ENCODE measurements at places on chromosomes 13 and 19.

- no peak for DNase-seq
These were observed 41.4 kb upstream of the FGF14 start for GRCh38 chr13:102443249-102443648.

- no peak for DNase-seq
These were observed 15.2 kb downstream of the PLEKHF1 start for GRCh38 chr19:29680447-29680846.

DNA sequence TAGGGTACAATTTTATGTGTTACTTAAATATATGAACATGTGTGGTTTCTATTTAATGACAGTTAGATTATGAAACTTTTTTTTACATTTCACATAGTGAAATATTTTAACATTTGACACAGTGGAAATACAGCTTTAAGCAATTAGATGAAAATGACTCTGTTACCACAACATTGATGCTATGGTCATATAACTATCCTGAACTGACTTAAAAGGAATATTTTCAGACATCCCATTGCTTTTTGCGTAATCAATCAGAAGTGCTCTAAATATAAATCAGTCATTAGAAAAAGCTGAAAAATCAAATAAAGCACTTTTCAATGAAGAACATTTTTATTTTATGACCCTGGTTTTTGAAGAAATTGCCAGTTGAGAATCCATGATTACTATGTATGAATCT is 80.3 kb downstream of the UFM1 start:
- DNase-seq = no peak

DNA sequence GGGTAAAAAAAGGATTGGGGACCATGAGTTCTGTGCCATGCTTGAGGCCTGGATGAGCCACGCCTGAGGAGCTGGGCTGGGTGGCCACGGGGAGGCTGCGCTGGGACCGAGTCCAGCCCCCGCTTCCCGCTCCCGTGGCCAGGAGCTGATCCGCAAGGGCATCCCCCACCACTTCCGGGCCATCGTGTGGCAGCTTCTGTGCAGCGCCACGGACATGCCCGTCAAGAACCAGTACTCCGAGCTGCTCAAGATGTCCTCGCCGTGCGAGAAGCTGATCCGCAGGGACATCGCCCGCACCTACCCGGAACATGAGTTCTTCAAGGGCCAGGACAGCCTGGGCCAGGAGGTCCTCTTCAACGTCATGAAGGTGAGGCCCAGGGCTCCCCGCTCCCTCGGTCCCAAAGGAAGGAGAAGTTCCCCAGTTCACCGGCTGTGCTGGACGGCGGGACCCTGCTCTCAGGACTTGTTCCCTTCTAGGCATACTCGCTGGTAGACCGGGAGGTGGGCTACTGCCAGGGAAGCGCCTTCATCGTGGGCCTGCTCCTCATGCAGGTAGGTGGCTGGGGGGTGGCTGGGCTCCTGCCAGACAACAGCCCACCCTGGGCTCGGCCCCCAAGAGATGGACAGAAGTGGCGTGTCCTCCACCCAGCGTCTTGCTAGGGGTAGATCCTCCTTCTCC is 18.9 kb downstream of the EVI5L start:
- peak; percentile 45 for DNase-seq

GRCh38 chr13:78420814-78421213 is 182.5 kb downstream of the POU4F1 start:
- no peak for DNase-seq

- no peak for DNase-seq
These were observed 143.0 kb downstream of the CACNA1A start for GRCh38 chr19:13363245-13363644.

DNA sequence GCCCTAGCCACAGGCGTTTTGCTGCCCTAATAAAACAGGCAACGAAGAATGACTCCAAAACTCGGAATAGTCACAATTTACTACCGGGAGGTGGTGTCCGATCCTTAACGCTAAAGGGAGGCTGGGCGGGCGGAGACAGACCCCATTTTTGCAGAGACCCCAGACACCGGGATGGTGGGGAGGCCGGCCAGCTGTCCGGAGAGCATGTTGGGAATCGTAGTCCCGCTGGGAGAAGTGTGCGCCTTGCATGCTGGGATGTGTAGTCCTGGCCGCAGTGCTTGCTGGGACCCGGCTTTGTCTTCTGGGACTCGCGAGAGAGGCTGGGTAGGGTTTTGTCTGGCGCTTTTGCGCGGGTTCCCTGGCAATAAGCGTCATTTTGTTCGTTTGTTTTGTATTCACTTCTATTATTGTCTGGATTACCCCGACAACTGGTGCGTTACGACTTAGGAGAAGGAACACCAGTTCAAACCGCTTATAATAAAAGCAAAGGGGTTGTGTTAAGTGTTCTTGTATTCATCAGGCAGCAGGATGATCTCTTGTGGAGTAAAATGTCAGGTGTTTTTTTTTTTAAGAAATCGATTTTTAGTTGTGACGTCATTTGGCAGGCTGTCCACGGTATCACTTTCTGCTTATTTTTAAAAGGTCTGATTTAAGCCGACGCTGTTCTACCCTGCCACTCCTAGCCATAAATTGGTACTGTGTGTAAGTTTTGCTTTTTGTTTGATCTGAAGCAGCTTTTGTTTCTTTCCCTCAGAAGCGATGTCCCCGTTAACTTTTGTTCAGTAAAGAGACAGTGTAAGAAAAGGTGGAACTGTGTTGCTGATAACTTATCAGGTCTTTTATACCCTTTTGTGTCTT is 676 bp upstream of the HSPH1 start:
- peak; percentile 96 for DNase-seq

GRCh38 chr13:98216135-98216565 is 39.1 kb upstream of the RNF113B start:
- DNase-seq = no peak

- peak; percentile 86 for DNase-seq
These were observed 9.0 kb downstream of the ABHD8 start for GRCh38 chr19:17294051-17294891.

DNA sequence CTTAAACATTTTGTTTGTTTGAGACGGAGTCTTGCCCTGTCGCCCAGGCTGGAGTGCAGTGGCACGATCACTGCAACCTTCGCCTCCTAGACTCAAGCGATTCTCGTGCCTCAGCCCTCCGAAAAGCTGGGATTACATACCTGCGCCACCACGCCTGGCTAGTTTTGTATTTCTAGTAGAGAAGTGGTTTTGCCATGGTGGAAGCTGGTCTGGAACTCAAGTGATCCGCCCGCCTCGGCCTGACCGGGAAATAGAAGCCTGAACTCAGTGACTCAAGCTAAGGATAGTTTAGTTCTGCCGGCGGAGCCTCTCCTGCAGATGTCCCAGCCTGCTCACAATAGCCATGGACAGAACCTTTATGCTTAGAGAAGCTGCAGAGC is 53.0 kb upstream of the ZNF254 start:
- no peak for DNase-seq

DNA sequence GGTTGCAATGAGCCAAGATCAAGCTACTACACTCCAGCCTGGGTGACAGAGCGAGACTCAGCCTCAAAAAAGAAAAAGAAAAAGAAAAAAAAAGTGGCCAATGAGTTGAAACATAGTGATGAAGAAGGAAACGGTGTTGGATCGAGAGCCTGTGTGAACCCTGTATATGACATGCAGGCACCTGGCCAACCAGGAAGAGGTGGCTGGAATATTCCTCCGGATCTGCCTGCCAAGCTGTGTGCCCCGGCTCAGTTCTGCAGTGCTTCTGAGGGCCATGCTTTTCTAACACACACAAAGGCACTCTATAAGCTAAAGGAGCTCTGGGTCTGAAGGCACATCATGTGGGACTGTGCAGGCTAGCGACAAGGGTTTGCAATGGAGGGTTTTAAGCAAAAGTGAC is 3.7 kb upstream of the ZNF444 start:
- no peak for DNase-seq

DNA sequence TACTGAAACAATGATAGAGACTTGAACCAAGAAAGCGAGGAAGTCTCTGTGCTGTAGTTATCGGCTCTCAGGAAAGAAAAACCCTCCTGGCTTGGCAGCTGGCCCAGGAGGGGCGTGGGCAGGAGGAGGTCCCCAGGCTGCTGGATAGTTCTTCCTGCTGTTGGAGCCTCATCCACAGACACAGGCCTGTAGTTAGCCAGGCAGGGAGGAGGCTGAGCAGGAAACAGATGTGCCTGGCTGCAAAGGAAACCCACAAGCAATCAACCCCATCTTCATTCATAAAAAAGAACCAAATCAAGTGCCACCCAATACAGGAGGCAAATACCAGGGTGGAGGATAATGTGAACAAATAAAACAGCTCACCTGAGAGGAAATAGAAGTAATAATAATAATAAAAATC is 86.2 kb downstream of the IRS2 start:
- DNase-seq = no peak

DNA sequence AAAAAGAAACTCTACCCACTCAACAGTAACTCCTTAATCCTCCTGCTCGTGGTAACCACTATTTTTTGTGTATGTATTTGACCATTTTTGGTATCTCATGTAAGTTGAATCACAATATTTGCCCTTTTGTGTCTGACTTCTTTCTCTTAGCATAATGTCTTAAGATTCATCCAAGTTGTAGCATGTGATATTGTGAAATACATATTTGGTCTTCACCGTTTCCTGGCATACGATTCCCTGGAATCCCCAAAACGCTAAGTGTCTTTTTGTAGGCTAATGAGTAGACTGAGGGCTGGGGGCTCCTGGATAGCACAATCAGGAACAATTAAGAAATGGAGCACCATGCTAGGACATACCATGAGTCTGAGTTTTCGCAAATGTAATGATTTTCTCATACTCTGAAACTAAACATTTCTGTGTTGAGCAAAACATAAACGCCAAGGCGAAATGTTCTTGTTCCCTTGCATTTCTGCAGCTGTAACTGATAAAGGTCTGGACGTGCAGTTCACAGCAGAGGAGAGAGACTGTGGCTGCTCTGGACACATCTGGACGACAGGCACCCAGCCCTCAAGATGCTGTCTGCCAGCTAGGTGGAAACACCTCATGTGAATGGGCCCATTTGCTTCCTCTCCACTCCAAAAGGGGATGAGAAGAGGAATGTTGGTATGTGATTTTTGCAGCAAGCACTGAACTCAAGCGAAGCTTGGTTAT is 38.4 kb downstream of the BRD4 start:
- no peak for DNase-seq

GRCh38 chr19:28235606-28236125 is 977.3 kb downstream of the UQCRFS1 start:
- DNase-seq = no peak

- peak; percentile 99 for DNase-seq
These were observed 2.9 kb downstream of the IER2 start for GRCh38 chr19:13152974-13153568.

DNA sequence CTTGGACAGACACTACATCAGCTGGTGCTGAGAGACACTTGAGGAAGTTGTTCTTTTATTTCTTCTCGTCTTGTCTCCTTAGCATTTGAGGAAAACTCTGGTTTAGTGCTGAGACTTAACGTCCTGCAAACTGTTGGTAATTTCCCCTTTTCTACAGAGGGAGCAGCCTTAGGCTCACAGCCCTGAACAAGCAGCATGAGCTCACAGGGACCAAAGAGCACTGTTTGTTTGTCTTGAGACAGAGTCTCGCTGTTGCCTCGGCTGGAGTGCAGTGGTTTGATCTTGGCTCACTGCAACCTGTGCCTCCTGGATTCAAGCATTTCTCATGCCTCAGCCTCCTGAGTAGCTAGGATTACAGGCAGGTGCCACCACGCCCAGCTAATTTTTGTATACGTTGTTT is 5.5 kb downstream of the ZNF805 start:
- DNase-seq = no peak

GRCh38 chr19:46745521-46746280 is at the start of gene FKRP:
Gene FKRP (plus strand): TSS chr19:46746057. CDS start chr19:46755451, 9,394 bp downstream.
- peak; percentile 71 for DNase-seq

DNA sequence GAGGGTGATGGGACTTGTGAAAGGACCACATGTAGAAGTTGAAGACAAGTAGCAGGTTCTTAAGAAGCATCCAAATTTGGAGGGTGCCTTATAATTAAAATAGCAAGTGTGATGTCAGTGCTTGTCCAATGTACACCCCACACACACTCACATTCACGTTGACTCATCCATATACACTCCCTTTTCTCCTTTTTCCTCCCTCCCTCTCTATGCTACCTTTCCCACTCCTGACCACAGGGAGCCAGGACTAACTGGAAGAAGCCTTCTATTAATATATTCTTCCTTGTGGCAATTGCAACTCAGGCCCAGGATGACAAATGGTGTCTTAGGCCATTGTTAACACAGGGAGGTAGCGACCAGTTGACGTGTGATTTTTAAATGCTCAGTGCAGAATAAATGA is 16.3 kb upstream of the GPR183 start:
- DNase-seq = no peak

- DNase-seq = no peak
These were observed 1.6 kb downstream of the METTL21C start for GRCh38 chr13:102693250-102693649.

GRCh38 chr13:94270556-94270955 is 208.9 kb downstream of the DCT start:
- DNase-seq = no peak

DNA sequence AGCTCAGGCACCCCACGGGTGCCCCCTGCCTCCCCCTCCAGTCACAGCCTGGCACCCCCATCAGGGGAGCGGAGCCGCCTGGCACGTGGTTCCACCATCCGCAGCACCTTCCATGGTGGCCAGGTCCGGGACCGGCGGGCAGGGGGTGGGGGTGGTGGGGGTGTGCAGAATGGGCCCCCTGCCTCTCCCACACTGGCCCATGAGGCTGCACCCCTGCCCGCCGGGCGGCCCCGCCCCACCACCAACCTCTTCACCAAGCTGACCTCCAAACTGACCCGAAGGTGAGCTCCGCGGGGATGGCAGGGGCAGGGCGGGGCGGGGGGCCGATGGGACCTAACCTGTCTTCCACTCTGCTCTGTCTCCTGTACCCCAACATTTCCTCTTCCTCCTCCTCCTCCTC is 25.0 kb downstream of the CKM start:
- no peak for DNase-seq

GRCh38 chr13:25732111-25732865 is 319.5 kb downstream of the SHISA2 start:
- DNase-seq = no peak

- DNase-seq = no peak
These were observed 35.5 kb upstream of the SLC15A1 start for GRCh38 chr13:98787996-98788395.

GRCh38 chr19:8224394-8225145 is 15.4 kb downstream of the CERS4 start:
- DNase-seq = no peak

Data from ecto neural progenitor cell (in vitro differentiated cells).